Amygdala (tissue), 56 donors: ENCODE measurements at places on chromosomes 4 and X.

DNA sequence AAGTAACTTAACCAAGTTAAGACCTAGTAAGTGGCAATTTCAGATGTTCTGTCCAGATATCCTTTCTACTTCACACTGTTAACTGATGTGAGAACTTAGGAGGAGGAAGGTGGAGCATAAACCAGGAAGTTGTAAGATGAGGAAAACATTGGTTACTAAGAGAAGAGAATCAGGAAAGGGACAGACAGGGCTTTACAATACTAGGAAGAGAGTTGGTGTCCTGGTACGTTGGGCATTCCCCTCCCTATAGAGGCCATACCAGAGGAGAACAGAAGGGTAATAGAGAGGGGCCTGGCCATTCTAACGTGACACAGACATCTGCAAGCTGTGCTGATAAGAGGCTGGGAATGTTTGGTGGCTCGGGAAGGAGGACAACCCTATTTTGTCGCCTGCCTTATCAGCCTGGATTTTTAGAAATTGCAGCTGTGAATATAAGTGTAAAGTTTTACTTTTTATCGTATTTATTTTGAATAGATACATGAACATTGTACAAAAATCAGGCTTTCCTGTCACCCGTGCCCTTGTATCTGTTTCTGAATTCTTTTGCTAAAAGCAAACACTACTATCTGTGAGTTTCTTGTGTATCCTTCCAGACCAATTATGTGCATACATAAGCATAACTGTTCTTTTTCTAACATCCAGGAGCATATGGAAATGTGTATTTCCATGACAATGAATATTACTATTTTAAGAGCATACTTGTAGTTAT, 53.5 kb upstream of the HPRT1 start:
- DNase-seq, result no peak

GRCh38 chr4:81605271-81605670, 133.6 kb upstream of the RASGEF1B start:
- DNase-seq, result no peak

GRCh38 chr4:173521467-173522159, 8.4 kb downstream of the HAND2 start:
- DNase-seq, result no peak

DNA sequence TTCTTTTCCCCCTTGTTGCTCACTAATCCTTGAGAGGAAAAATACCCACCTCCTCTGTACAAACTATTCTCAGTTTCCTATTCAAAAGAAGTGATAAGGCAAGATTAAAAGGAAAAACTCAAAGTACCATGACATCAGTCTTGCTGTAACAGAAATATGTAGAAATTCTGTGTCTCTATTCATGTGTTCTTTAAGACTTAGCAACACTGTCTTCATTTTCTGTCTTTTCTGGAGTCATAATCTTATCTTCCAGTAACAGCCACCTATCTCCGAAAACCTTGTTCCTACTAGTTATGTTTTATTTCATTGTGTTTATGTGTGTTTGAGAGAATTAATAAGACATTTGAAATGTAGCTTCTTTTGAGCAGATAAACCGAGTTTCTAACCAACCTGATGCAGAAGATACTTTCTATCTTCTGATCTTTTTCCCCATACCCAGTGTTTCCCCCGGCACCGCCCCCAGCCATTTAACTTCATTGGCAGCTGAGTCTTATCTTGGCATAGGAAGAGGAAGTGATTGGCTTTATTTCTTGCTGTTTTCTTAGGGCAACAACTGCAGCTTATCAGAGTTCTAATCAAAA, 8.0 kb downstream of the FAM241A start:
- DNase-seq, result no peak

DNA sequence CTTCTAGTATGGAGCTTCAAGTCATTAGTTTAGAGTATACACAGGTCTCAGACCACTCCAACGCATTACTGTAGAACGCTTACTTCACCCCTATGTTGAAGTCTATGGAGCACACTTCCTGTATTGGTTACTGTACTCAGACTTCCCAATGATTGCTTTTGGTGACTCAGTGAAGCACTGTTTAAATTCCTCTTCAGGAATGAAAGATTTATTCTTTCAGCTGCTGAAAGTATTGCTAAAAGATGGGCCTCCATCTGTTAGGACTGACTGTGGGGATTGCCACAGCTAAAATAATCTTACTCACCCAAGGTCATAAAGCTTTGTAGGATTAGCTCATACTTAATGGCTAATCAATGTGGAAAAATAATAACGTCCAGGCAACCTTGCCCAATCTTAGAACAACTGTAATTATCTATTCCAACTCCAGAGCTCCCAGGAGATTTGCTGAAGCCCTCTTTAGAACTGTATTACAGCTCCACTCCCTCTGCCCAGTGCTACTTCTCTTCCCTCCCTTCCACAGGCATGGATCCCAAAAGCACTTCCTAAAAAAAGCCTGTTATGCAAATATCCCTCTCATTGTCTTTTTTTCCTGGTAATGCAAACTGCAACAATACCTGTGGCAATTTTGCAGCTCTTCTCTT, 281.9 kb upstream of the HS3ST1 start:
- no peak for DNase-seq

- no peak for DNase-seq
Observed at GRCh38 chrX:18985186-18985435, 1.2 kb upstream of the PHKA2 start.

GRCh38 chr4:68865188-68865638, 49.4 kb downstream of the UGT2B10 start:
- no peak for DNase-seq

GRCh38 chr4:24858550-24858949, 54.3 kb downstream of the CCDC149 start:
- no peak for DNase-seq

GRCh38 chrX:125533352-125533751, 213.7 kb downstream of the TEX13C start:
- no peak for DNase-seq

DNA sequence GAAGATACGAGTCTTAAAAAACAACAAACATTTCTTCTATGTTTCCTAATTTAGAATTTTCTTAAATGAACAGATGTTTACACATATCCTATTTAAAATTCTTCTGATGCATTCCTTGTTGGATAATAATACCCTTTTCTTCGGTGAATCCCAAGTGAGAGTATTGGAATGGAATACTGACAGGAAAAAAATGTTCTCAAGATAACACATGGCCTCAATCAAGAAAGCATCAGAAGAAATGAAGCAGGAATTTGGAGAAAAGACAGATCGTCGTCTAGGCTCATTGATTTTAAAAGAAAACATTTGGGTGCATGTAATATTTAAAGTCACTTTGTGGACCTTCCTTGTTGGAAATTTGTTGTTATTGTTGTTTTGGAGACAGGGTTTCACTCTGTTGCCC, 196.9 kb upstream of the ANK2 start:
- no peak for DNase-seq

- no peak for DNase-seq
Observed at GRCh38 chr4:38030023-38030422, 69.8 kb downstream of the PTTG2 start.

DNA sequence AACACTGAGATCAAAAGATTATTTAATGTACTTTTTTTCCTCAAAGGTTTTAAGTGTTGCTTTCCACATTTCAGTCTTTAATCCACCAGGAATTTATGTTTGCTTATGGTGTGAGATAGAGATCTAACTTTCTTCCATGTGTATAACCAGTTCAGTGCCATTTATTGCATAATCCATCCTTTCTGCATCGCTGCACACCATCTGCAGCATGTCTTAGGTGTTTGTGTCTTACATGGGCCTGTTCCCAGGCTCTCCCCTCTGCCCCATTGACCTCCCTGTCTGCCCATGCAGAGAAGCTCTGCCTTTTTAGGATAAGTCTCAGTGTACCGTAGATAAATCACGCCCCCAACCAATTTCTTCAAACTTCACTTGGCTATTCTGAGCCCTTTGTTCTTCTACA, 30.3 kb downstream of the NSDHL start:
- no peak for DNase-seq

DNA sequence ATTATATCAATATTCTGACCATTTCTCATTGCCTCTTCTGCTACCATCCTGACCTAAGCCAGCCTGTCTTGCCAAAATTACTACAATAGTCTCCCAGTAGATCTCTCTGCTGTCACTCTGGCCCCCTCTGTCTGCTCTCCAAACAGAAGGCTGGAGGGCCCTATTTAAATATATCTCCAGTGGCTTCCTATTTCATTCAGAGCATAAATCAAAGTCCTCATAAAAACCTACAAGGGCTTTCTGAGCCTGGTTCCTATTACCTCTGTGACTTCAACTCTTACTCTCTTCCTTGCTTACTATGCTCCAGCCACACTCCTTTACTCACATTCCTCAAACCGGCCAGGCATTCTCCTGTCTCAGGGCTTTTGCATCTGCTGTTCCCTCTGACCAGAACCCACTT, 19.0 kb downstream of the IGSF1 start:
- DNase-seq, result no peak

DNA sequence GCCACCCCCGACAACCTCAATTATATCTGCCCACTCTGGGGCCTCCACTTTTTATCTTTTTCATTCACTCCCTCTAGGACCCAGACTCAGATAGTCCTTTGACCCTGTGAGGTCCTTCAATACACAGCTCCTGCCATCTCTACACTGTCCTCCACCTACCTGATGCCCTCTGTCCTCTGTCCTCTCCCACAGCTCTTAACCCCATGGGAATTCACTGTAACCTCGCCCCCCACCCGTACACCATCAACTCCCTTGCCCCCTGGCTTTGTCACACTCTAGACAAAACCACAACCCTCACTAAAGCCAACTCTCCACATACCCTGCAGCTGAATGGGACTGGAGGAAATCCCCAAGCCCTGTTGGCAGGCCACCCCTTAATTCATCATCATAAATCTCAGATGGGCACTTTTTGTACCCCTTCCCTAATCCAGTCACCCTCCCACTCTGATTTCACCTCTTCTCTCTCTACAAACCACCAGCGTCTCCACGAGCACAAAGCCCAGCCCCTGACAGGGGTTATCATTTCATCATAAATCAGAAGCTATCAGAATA, 52.3 kb upstream of the ENPP6 start:
- no peak for DNase-seq

GRCh38 chr4:82525307-82525911, 36.4 kb downstream of the TMEM150C start:
- no peak for DNase-seq

GRCh38 chrX:40950546-40950945, 134.7 kb upstream of the USP9X start:
- DNase-seq, result no peak

DNA sequence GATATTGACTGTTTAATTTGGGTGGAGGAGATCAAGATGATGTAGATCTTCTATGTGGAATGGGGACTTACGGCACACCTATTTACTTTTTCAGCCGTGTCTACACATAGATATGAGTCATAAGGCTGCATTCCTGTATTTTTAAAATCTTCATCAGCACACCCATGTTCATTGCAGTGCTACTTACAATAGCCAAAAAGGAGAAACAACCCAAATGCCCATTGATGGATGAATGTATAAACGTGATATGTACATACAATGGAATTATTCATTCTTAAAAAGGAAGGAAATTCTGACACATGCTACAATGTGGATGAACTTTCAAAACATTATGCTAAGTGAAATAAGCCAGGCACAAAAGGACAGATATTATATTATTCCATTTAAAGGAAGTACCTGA, 98.6 kb downstream of the AASDH start:
- no peak for DNase-seq

GRCh38 chr4:148025981-148026380, 294.1 kb downstream of the ARHGAP10 start:
- DNase-seq, result no peak
